AG04449 (cell line): ENCODE measurements at places on chromosomes 2 and 18.

GRCh38 chr18:77736842-77737241 lies 487.2 kb downstream of the GALR1 start:
- DNase-seq = no peak

GRCh38 chr18:50644807-50645206 lies 84.9 kb downstream of the MAPK4 start:
- no peak for DNase-seq

DNA sequence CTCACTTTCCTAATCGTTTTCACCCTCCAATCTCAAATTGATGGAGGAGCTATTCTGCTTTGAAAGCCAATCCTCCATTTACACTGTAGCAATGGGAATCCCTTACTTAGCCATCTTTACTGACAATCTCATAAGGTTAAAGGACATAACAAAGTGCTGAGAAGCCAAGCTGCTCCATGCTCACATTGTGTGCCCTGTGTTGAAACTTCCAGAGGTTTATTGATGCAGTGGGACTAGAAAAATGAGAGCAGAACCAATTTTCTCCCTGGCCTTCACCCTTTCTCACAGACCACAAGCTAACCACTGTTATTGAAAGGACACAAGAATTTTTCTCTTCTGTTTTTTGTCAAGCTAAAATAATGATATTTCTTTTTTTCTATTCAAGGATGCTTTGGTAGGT lies 63.8 kb downstream of the CSRNP3 start:
- no peak for DNase-seq

DNA sequence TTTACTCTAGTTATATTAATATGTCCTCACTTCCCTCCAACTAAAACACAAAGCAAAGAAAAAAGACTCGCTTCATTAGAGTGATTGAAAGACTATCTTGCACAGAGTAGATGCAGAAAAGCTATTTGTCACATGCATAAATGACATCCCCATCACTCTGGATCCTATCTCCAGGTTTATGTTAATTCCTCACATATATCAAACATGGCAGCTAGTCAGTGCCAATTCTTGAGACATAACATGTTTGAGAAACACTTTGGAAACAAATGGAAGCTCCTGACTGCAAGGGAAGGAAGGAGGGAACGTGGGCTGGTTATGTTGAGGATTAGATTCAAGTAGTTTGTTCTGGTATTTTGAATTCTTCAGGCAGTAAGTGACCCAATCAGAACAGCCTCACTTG lies 89.8 kb upstream of the BCL2L11 start:
- DNase-seq = no peak

DNA sequence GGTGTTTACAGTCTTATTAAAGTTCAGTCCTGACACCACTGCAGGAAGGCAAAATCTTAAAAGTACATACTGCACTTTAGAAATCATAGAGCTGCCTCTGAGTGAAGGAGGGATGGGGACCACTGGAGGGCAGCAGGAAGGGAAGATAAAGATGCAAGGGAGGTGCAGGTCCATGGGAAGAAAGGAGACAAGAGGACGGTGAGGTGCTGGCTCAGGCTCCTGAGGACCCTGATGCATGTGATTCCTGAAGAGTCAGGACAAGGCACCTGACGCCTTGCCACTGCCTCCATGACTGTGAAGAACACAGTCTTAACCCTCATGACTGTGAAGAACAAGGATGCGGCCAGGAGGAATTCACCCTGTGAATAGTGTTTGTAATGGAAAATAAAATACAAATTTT lies 116.2 kb upstream of the NPAS2 start:
- no peak for DNase-seq

GRCh38 chr18:8357320-8357719 lies 251.9 kb upstream of the RAB12 start:
- no peak for DNase-seq

GRCh38 chr2:63950414-63950813 lies 68.8 kb downstream of the VPS54 start:
- no peak for DNase-seq
